ENCODE measurements at places on chromosomes 13 and 19.

DNA sequence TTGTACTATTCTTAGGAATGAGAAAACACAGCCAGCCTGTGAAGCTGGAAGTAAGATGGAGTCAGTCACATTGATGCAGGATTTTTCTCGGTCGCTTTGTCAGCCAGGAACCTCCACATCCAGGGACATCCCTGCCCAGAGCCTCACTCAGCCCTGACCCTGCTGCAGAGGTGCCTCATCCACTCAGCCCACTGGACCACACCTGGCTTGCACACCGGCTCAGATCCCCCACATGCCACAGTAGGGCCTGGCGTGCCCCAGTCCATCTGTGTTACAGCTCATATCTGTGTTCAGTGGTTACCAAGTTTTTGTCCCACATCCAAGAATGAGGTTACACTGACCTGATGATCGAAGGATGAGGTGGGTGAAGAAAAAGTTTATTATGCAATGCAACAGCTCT lies 1315.4 kb downstream of the SLITRK1 start:
- DNase-seq = no peak

DNA sequence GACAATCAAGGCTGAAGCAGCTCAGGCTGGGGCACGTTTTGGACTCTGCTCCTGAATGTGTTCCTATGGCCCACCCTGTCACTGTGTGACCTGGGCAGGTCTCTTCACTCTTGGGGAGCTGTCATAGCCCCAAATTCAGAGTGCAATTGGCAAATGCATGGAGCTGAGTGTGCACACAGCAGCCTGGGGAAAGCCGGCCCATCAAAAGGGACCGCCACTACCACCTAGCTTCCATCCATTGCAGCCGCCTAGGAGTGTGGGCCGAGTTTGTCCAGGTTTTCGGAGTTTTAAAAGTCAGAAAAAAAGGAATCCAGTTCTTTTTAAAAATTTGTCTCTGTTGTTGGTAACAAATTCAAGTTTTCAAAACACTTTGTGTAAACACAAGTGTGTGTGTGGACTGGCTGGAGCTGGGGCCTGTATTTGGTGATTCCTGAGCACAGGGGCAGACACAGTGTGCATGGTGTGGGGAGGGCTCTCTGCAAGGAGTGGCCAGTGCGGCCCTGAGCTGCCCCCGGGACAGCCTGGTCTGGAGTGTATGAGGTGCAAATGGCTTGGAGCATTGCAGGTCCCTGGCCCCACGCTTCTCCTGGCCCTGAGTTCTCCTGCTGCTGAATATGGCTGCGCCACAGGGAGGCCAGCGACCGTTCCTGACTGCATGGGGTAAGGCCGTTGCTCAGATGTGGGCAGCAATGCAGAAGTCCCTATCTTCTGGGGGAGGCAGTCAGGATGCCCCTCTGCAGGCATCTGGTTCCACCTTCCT lies 13.2 kb upstream of the ZNF536 start:
- DNase-seq = no peak

GRCh38 chr19:6270076-6270745 lies 9.6 kb downstream of the MLLT1 start:
- DNase-seq = no peak

- DNase-seq = no peak
Observed at GRCh38 chr19:7934766-7935165, 8.7 kb downstream of the TIMM44 start.

DNA sequence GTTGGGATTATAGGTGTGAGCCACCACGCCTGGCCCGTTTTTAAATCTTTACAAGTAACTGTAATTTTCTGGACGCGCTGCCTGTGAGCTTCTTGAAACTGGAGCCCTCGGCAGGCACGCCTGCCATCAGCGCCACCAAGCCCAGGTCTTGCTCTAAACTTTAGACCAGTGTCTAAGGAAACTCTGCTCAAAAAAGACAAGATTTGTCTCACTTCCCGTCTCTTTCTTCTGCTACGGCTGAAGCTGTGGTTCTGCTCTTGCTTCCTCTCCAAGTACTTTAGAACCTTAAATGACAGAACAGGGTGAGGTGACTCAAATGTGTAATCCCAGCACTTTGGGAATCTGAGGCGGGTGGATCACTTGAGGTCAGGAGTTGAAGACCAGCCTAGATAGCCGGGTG lies 24.9 kb downstream of the RCN3 start:
- peak; percentile 69 for DNase-seq

GRCh38 chr19:32336259-32337083 lies 8.9 kb upstream of the ZNF507 start:
- no peak for DNase-seq

DNA sequence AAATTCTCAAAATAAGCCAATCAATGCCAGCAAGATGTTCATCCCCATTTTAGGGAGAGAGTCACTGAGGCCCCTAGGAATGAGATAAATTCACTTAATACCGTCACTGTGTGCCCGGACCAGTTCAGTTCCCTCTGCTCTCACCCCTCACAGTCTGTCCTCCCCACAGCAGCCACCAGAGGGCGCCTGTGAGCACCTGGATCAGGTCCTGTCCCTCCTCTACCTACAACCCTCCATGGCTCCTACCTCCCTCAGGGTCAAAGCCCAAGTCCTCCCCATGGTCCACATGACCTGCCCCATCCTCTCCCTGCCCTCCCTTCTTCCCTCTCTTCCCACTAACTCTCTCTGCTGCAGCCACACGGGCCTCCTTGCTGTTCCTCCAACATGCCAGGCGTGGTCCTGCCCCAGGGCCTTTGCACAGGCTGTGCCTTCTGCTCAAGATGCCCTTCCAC lies 42.0 kb upstream of the NFIC start:
- DNase-seq = peak; percentile 79

GRCh38 chr19:33404506-33405253 lies 31.2 kb downstream of the CEBPG start:
- no peak for DNase-seq

Measured in CD4-positive, alpha-beta T cell treated with Interleukin-17A for 4 hours (primary cell).